BJ (cell line): ENCODE measurements at places on chromosomes 5 and 9.

DNA sequence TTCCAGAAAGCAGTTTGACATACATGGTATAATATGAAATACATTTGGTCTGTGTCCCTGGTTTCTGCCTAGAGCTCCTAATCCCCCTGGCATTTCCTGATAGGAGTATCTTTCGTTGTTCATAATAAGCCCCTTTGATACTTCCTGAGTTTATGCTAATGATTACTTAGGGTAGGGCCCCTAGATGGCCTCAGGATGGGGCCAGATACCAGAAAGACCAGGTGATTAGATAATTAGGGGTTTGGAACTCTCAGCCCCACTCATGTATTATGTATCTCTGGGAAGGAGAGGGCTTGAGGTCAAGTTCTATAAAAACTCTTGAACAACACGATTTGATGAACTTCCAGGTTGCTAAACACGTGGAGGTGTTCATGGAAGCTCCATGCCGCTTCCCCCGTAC, 163.3 kb upstream of the ZNF608 start:
- DNase-seq = no peak

DNA sequence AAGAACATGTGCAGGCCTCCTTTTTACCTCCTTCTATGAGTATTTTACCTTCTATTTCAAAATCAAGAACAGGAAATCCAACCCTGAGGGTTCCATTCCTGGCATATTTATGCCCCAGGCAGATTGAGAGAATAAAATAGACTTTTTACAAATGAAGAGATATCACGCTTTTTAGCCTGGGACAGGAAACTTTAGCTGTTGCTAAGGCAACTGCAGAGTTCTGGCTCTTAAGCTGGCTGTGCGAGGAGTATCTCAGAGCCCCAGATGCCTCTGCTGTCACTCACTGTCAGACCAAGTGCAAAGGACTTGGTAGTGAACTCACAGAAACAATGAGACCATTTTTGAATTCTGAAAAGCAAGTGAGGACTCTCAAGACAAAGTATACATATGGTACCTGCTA, 69.5 kb upstream of the HSPB3 start:
- DNase-seq = no peak

GRCh38 chr5:73280386-73280785, 107.4 kb downstream of the TMEM174 start:
- no peak for DNase-seq

- no peak for DNase-seq
Measured at GRCh38 chr9:15310107-15310850, 3.3 kb upstream of the TTC39B start.

DNA sequence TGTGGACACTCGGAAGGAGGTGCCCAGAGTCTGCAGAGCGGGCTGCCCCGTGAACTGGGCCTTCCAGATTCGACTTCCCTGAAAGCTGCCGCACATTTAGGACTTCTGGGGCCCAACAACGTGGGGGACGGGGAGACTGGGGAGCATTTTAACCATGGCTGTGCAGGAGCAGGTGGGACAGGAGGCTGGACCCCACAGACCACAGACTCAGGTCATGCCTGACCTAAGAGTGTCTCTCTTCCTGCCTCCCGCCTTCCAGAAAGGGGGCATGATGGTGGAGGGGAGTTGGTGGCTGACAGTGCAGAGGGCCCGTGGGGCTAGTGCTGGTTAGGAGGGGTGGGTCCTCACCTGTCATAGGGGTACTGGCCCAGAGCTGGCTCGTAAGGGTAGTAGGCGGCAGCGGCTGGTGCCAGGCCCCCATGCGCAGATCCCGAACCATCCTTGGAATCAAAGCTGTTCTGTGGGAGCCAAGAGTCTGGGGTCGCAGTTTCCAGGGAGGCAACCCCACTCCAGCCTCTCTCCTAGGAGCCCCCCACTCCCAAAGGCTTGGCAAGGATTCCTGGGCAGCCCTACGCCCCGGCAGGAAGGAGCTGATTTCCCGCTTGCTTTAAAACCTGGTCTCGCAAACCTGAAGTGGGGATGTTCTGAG, 2.2 kb downstream of the IRX4 start:
- no peak for DNase-seq

GRCh38 chr5:73464016-73464745, 15.6 kb upstream of the FOXD1 start:
- peak; percentile 43 for DNase-seq
